Neural progenitor cell (in vitro differentiated cells): ENCODE measurements at places on chromosomes 12 and 14.
A peak's percentile ranks its signal among the peaks of the same experiment; 100 is the strongest.

- no peak for DNase-seq
These were observed 543 bp upstream of the GLIPR1 start for GRCh38 chr12:75479963-75480461.

GRCh38 chr12:105547786-105548185 is 217.3 kb downstream of the C12orf75 start:
- no peak for DNase-seq

GRCh38 chr14:93788543-93789227 is 400 bp upstream of the PRIMA1 start:
- peak; percentile 80 for DNase-seq

DNA sequence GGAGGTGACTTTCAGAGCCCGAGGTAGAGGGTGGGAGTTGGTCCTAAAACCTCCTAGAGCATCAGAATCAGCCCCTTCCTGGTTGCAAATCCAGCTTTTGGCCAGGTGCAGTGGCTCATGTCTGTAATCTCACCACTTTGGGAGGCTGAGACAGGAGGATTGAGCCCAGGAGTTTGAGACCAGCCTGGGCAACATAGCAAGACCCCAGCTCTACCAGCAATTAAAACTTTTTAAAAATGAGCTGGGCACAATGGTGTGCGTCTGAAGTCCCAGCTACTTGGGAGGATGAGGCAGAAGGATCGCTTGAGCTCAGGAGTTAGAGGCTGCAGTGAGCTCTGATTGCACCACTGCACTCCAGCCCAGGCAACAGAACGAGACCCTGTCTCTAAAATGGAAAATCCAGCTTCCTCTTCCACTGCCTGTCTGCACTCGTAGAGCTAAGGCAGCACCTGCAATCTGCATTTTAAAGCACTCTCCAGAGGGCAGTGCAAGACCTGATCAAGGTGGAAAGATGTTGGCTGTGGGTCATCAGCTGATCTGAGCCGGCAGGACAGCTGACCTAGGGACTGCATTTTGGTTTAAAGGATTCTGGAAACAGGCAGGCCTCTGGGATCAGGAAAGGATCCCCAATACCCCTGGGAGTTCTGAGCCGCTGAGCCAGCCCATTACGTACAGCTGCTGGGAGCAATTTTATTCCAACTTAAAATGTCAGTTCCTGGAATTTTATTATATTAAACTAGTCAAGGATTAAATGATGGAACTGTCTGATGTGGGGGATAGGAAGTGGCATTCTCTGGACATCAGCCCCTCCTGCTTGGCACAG is 1.8 kb upstream of the TESC start:
- DNase-seq: peak; percentile 23

- DNase-seq: no peak
These were observed 1.8 kb downstream of the BAG5 start for GRCh38 chr14:103560691-103561090.

DNA sequence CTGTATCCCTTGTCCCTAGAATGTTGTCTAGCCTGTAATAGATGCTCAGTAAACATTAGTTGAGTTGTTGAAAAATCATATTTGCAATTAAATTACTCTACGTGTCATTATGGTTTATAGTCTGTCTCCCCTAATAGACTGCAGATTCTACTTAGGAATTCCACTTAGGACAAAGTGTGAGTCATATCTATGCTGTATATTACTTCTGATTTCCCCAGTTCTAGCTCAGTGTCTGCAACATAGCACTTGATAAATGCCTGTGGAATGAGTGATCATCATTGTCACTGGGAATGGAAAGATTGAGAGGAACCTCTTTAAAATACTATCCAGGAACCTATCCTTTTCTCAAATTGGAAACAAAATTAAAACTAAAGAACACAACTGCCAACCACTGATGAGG is 99.3 kb downstream of the TBX5 start:
- no peak for DNase-seq

- DNase-seq: peak; percentile 37
These were observed 71.6 kb upstream of the PSMC1 start for GRCh38 chr14:90184571-90185266.

- DNase-seq: peak; percentile 39
These were observed 376.0 kb downstream of the C12orf75 start for GRCh38 chr12:105706321-105706972.

- no peak for DNase-seq
These were observed 47.8 kb downstream of the ATL1 start for GRCh38 chr14:50607761-50608160.

GRCh38 chr12:19373586-19373985 is 65.7 kb upstream of the AEBP2 start:
- DNase-seq: no peak

- DNase-seq: no peak
These were observed 211.0 kb downstream of the TBX5 start for GRCh38 chr12:114194956-114195355.

DNA sequence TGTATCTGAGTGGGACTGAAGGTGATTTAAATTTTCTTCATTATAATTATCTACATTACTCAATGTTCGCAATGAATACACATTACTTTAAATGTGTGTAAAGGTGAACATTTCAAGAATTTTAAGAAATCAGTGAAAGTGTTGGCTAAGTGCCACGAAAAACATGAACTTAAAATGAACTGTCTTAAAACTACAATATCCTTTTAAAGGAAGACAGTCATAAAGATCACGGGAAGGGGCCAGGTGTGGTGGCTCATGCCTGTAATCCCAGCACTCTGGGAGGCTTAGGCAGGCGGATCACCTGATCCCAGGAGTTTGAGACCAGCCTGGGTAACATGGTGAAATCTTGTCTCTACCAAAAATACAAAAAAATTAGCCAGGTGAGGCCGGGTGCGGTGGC is 11.2 kb downstream of the MOK start:
- no peak for DNase-seq

GRCh38 chr12:129727100-129727499 is 176.7 kb downstream of the TMEM132D start:
- DNase-seq: no peak

DNA sequence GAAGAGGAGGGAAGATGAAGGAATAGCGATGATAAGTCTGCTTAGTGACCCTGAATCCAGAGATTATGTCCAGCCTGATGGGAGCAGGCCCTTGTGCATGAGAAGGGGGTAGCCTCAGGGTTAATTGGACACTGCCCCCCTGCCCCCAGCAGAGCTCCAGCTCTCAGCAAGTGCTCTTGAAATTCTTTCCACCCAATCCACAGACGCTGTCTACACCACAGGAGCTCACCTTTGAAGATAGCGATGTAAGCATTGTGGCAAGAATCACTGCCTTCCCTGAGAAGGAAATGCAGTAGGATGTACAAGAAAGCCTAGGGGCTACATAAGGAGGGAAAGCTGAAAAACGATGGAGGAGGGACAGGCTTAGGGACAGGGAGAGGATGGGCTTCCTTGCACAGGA is 39.4 kb downstream of the CRACR2A start:
- DNase-seq: no peak

GRCh38 chr14:76720382-76720813 is 40.9 kb upstream of the VASH1 start:
- DNase-seq: peak; percentile 36

GRCh38 chr12:52744493-52745156 is 32.5 kb downstream of the KRT76 start:
- DNase-seq: no peak

- no peak for DNase-seq
These were observed 172.8 kb downstream of the BCL11B start for GRCh38 chr14:99099051-99099787.

DNA sequence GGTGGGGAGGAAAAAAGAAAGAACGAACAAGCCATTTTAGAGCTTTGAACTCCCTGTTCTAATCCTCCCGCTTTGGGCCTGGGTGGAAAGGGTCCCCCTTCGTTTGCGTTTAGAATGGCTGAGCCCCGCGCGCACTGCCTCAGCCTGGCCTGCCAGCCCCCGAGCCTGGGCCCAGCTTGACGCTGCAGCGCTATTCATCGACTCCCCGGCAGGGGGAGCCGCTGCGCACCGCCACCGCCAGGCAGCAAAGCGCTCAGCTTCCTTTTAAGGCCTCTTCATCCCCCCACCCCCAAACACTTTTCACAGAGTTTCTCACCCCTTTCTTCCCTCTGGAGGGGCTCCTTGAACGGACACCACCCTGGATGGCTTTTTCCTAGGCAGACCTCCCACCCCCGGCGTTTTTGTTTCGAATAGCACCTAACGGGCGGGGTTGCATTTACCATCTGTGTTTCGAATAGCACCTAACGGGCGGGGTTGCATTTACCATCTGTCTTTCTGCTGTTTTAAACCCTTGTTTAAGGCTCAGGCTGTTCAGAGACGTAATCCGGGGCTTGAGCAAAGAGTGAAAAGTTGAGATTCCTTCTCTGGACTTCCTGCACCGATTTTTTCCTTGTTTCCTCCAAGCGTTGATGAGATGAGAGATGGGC is 56.4 kb upstream of the PIWIL1 start:
- peak; percentile 74 for DNase-seq

DNA sequence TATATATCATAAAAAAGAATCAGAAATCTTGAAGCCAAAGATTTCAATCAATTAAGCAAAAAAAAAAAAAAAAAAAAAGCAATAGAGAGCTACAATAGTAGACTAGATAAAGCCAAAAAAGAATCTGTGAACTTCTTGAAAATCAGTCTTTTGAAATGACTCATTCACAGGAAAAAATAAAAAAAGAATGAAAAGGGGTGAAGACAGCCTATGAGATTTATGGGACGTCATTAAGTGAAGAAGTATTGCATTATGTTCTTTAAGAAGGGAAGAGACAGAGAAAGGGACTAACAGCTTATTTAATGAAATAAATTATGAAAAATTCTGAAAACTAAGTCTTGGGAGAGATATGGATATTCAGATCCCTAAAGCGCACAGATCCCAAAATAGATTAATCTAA is 103.8 kb downstream of the ACSS3 start:
- no peak for DNase-seq

DNA sequence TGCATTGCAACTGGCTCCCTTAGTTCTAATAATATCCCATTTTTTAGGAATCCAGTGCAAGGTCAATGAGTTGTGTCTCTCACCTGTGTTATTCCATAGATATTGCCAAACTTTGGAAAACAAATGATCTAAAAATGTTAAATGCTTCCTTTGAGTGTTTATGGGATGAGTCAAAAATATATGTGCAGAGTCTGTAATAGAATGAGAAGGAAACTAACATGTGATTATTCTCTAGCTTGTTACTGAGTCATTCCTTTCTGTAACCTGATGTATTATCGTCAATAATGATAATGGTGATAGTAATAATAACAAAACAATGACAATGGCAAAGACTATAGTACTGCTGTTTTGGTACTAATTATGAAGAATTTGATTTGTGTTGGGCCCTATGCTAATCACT is 11.5 kb downstream of the ACSS3 start:
- no peak for DNase-seq

DNA sequence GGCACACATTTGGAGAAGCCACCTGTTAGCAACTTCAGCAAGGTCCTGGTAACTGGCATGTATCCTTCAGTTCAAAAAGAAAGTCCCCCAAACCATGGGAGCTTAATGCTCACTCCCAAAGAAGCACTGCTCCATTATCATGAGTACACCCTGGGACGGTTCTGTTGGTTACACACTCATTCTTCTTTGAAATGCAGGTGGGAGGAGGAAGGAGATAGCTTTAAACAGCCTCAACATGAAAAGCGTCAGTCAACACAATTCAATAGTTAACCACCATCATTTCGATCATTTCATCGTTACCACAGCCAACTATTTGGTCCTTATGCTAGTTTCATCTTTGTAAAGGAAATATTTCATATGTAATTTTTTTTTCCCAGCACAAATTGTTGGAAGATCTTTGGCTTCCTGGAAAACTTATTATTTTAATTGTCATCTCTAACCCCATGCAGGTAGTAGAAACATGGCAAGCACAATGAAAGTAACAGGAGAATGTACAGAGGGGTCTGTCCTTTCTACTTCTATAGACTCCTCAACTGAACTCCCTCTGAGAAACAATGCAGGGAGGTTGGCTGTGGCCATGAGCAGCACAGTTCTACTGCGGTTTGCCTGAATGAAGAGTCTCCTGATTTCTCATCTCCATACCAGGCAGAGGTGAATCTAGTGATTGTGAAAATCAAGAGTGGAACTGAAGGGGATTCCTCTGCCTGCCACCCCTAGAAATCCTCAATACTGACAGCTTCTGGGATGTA is 196.4 kb upstream of the FOXN3 start:
- DNase-seq: no peak

DNA sequence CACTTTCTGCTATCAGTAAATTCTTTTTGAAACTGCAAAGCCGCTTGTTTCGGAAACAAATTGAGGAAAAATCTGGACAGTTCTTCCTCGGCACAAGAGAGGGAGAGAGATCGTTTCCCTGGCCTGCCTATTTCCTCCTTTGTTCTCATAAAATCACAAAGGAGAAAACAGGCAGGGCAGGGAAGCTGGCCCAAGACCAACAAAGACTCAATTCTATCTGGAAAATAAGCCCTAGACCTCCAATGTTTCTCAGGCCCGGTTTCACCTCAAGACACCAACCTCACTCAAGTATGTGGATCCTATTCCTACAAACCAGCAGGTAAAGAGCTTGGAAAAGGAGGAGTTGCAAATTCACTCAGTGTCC is 19.5 kb downstream of the DICER1 start:
- DNase-seq: peak; percentile 56

- peak; percentile 69 for DNase-seq
These were observed 809 bp downstream of the PRKD1 start for GRCh38 chr14:29926701-29927375.

DNA sequence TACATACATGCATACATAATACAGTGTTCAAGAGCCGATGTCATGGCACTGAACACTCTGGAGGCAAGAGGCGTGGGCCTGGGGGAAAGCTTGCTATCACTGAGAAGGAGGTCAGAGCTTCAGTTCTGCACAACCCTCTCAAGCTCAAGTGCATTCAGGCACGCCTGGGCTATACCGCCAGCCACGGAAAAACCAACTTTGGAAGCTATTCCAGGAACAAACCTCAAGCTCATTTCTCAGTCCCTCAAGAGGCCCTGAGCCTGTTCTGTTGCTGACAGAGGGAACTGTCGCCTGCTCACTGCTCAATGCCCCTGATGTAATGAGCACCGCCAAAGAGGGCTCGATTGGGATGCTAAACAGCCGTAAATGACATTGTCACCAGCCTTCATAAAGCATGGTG is 9.2 kb downstream of the NOS1 start:
- DNase-seq: no peak

GRCh38 chr12:126781593-126781992 is 1485.4 kb upstream of the TMEM132C start:
- no peak for DNase-seq

DNA sequence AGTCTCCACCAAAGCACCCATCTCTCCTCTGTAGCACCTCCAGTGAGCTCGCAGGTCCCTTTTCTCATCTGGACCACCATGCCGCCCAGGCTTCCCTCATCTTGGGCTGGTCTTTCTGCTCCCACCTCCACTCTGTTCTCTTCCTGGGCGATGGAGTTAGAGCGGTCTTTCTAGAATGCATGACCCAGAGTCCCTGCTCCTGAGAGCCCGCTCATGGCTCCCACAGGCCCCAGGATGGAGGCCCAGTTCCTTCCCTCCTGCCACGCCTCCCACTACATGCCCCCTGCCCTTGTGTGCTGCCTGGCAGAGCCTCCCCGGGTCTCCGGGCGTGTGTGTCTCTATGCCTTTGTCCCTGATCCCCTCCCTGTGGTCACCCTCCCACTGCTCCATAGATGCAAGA is 100.7 kb upstream of the RTL1 start:
- DNase-seq: no peak

- no peak for DNase-seq
These were observed 6.6 kb downstream of the CAPRIN2 start for GRCh38 chr12:30748147-30748546.

GRCh38 chr12:14972816-14973215 is at the start of gene PDE6H:
Gene PDE6H, plus strand, starts transcription at chr12:14973042. Its CDS starts 4,971 bp downstream, at chr12:14978013.
- peak; percentile 17 for DNase-seq

GRCh38 chr14:64628940-64629408 is 75.2 kb upstream of the PLEKHG3 start:
- no peak for DNase-seq

GRCh38 chr12:7905071-7905470 is 30.9 kb downstream of the SLC2A3 start:
- no peak for DNase-seq
